ENCODE measurements at places on chromosomes 12 and 14.

- no peak for DNase-seq
Observed at GRCh38 chr14:92325835-92326234, 2.9 kb downstream of the SLC24A4 start.

GRCh38 chr14:32908196-32909084 is 30.2 kb upstream of the NPAS3 start:
- no peak for DNase-seq

- DNase-seq = no peak
Observed at GRCh38 chr12:46788072-46788887, 37.5 kb downstream of the SLC38A4 start.

DNA sequence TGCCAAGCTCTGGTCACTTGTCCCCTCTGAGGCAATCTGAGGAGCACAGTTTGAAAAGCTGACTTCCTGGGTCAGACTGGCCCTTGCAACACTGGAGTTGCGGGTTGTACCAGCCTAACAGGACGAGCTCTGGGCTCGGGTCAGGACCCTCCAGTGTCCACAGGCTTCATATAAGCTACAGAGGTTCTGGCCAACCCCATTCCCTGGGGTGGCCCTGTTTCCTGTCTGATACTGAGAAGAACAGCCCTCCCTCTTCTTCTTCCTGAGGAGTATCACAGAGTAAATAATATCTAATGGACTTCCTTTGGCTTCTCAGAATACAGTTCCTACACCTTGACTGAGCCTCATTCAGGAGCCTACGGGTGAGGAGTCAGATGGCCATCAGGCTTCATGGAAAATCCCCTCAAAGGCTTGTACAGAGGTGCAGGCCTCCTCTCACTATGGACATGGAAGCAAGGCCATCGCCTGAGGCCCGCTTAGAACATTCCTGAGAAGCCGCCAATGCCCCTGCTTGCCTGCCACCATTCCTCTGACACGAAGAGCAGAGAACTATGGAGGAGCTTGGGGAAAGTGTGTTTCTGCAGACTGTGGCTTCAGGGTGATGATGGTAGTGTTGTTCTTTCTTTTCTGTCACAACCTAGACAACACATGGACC is 28.5 kb upstream of the ANO2 start:
- no peak for DNase-seq

- no peak for DNase-seq
Observed at GRCh38 chr12:98572010-98572409, 21.5 kb upstream of the SLC25A3 start.

DNA sequence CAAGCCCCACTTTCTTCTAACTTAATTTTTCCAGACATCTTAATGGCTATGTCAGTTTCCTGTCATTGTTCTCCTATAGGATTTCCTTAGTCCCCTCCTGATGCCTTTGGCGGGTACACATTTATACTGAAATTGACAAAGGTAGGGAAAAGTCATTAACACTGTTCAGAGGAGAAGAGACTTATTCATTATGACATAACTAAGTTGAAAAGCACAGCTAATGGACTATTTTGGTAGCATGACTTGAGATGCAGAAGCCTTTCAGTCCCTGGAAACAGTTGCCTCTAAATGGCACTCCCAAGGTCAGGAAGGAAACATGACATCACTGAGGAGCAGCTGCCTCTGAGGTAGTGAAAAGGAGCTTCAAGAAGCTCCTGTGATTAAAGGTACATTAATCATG is 317.5 kb upstream of the KITLG start:
- DNase-seq = no peak

- no peak for DNase-seq
Observed at GRCh38 chr12:38892087-38892786, 13.2 kb downstream of the CPNE8 start.

- no peak for DNase-seq
Observed at GRCh38 chr14:103619057-103619456, 10.0 kb upstream of the KLC1 start.

GRCh38 chr12:58803908-58804307 is 116.4 kb downstream of the LRIG3 start:
- DNase-seq = no peak

Data from NCI-H1105 treated with DMSO at 0.1 percent for 48 hours (cell line).